ENCODE measurements at places on chromosomes 16 and 17. TPM values are rescaled to one million over a fixed set of nuclear protein-coding genes. Genes with fewer than 3 reads are reported as not detected.

GRCh38 chr17:7156342-7156940, 22.7 kb downstream of the ASGR1 start:
- no peak overlapping the region for H3K27ac ChIP-seq
- H3K4me3 ChIP-seq = no peak overlapping the region
- H3K4me1 ChIP-seq = no peaks in the 10 kb centered on the region
- H3K27me3 ChIP-seq = peaks cover 88% of the 10 kb centered on the region

DNA sequence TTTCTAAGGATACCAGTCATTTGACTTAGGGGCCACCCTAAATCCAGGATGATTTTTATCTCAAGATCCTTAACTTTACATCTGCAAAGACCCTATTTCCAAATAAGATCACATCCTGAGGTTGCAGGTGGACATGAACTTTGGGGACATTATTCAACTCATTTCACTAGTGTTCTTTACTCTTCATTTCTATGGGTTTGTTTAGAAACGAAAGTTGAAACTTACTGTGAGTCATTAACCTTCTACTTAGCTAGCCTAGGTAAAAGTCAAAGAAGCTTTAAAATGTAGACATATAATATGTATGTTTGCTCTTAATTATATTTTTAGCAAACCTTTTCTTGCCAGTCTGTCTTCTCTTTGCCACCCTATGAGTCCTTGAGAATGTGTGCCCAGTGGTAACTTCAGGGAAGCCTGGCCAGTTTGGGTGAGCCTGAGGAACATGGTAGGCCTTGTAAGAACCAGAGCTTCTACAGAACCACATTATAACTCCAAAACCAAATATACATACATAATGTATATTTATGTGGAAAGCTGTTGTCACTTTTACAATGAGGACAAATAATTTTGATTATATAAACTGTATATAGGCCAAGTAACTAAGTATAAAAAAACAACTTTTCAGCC, 38.4 kb downstream of the BPTF start:
- H3K4me1 ChIP-seq = no peaks in the 10 kb centered on the region
- no peak overlapping the region for H3K4me3 ChIP-seq
- H3K36me3 ChIP-seq = peaks cover 12% of the 10 kb centered on the region
- no peak overlapping the region for H3K27ac ChIP-seq
- no peaks in the 10 kb centered on the region for H3K27me3 ChIP-seq

DNA sequence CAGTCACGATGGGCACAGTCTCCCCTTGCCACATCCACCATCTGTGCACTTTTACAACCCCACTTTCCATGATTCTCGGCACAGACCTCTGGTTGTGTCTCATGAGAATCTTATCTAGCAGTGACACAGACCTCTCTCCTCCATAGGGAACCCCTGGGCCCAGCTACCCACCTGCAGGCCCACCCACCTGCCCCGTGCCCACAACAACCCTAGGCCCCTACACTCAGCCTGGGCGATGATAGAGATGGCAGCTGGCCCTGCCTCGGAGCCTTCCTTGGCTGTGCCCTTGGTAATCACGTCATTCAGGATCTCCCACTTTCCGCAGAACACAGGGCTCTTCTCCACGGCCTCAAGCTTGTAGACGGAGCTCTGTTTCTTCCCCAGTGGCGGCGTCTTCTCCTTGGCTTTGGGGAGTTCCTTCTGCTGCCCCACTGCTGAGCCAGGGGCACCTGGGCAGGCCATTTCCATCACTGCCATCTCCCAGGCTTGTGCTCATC, 26.5 kb downstream of the MAP3K14 start:
- no peaks in the 10 kb centered on the region for H3K27me3 ChIP-seq
- H3K4me1 ChIP-seq = peaks cover 86% of the 10 kb centered on the region
- DNase-seq = no peak
- no peak overlapping the region for H3K4me3 ChIP-seq

NUBP2 gene
- 75.4 TPM for polyA plus RNA-seq

G6PC3 gene
- 166 TPM for polyA plus RNA-seq

Data from SK-N-SH (cell line).